Cerebellar nuclear complex (tissue), 1 donor: ENCODE measurements at places on chromosomes 5 and 9.

- DNase-seq, result no peak
These were observed 89.6 kb downstream of the SPRY4 start for GRCh38 chr5:142235050-142235797.

DNA sequence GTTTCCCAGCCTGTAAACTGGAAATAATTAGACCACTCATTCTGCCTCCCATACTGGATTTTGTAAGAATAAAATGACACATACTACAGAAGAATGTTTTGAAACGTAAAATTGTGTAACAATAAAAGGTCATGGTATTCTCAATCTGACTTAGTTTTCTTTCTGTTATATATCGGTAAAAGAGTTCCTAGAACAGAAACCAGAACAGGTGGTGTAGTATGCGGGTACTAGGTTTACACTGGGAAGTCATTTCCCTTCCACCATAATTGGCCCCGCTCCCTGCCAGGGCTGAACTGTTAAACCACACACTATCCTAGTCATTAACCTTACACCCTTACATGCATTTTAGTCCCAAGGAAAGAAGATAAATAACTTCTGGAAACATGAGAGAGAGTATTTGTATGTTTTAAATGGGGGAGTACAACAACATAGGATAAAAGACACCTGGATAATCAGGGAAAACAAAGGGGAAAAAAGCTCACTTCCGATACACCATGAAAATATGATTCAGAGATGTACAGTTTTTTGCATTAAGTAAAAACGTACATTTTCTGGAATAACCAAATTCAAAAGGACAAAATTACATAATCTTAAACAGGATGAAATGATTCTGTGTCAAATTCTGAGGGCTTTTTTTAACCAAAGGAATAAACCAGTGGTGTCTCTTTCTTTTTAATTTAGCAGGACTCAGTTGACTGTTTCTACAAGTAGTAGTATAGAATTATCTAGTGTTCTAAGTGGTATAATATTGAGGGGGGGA is 199.7 kb downstream of the GLIS3 start:
- DNase-seq, result no peak

GRCh38 chr9:117153021-117153420 is 261.8 kb downstream of the ASTN2 start:
- no peak for DNase-seq

- DNase-seq, result no peak
These were observed 26.3 kb upstream of the FREM1 start for GRCh38 chr9:14936491-14936890.

DNA sequence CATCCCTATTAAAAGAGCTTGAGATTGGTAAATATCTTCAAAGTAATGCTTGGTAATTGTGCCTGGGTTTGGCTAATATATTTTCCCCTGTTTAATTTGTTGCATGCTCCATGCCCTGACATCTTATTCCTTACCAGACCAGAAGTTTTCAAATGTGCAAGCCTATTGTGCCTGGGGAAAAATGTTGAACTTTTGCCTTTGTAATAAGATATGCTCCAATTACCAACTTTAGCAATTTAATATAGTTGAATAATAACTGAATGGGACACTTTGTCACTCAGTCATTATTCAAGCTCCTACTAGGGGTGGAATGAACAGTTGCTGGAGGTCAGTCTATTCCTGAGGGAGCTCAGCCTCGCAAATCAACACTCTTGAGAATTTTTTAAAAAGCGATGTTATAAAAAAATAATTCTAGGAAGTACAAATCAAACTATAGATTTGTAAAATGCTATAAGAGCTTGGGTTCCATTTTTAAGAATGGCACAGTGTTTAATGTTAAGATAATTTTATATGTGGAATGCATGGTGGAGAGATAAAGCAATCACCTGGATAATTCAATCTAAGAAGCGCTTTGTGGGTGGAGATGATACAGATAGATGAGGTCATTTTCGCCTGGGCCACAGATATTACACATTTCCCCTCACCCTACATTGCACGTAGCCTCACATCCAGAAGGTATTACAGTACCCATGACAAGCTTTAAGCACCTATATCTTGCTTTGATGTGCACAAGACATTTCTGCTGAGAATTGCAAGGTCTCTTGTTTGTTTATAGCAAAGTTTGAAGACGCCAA is 231.8 kb downstream of the PIK3R1 start:
- no peak for DNase-seq

- DNase-seq, result no peak
These were observed 2.1 kb upstream of the IRX4 start for GRCh38 chr5:1884678-1885403.

DNA sequence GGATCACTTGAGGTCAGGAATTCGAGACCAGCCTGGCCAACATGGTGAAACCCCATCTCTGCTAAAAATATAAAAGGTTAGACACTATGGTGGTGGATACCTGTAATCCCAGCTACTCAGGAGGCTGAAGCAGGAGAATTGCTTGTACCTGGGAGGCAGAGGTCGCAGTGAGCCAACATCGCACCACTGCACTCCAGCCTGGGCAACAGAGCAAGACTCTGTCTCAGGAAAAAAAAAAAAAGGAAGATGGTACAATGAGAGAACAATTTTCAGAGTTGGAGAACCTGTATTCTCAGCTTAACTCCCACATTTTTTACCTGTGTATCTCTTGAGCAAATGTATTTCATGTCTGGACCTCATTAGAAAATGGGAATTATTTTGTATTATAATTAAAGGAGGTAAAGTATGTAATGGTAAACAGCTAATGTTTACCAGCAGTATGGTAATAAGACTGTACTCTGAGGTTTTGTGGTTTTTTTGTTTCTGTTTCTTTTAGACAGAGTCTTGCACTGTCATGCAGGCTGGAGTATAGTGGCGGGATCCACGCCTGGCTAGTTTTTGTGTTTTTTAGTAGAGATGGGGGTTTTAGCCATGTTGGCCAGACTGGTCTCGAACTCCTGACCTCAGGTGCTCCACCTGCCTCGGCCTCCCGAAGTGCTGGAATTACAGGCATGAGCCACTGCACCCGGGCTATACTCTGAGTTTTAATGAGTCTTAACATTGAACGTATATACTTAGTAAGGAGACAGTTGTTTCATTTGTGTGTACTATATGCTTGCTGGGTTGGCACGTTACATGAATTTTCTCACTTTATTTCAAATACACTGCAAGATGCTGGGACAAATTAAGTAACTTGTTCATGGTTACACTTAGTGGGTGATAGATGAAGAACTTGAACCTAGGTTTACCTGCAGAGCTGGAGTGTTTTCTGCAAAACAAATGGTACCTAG is 16.2 kb downstream of the UHRF2 start:
- DNase-seq, result no peak

DNA sequence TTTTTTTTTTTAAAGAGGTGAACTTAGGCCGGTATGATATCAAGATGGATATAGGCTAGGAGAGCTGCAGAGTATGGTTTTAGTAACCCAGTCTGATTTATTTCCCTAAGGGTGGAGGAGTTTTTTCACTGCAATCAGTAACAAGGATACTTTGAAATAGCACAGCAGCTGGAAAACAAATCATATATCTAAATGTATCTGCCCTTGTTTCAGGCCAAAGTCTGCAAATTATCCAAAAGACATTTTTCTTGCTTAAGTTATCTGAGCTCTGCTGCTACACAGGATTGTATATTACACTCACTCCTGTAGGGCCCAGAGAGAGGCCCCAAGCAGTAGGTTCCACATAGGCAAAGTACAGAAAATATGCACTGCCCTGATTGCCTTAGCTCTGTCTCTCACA is 222.4 kb downstream of the NTRK2 start:
- DNase-seq, result no peak

- DNase-seq, result no peak
These were observed 49.1 kb downstream of the HOMER1 start for GRCh38 chr5:79464695-79465332.

GRCh38 chr5:158819840-158820620 is 279.7 kb downstream of the EBF1 start:
- no peak for DNase-seq
